Cortex of kidney (tissue), 1 donor: ENCODE measurements at places on chromosomes 2 and 18.

- DNase-seq = no peak
Measured at GRCh38 chr18:25052511-25052921, 299.4 kb downstream of the ZNF521 start.

DNA sequence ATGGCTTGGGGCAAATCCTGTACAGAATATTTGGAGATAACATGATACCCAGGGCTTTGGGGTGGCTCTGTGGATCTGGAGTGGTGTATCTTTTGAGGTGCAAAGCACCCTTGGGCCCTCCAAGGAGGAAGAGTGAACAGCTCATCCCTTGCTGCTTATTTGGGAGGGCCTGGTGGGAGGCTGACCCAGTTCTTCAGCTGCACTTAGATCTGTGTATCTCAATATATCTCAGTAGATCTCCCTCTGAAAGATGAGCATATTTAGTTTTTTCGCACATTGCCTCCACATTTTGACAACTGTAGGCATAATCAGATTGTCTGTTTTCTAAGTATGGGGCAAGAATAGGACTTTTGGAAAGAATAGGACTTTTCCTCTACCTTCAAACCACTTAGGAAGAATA lies 2.8 kb downstream of the TRIM54 start:
- DNase-seq = no peak

DNA sequence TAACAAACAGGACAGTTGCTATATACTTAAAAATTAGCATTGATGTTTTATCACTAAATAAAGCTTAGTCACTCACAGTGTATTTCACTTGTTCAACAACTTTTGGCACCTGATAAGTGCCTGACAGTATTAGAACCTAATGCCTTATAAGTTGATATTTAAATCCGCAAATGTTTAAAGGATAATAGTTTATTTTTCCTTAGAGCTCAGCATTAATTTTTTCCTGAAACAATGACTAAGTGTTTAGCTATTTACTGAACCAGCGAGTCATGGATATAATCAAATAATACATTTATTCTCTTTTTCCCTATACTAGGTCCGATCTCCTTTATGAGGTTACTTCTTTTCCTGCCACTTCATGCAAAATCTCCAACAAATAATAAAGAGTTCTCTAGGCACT lies 146.0 kb upstream of the PGAP1 start:
- DNase-seq = no peak

DNA sequence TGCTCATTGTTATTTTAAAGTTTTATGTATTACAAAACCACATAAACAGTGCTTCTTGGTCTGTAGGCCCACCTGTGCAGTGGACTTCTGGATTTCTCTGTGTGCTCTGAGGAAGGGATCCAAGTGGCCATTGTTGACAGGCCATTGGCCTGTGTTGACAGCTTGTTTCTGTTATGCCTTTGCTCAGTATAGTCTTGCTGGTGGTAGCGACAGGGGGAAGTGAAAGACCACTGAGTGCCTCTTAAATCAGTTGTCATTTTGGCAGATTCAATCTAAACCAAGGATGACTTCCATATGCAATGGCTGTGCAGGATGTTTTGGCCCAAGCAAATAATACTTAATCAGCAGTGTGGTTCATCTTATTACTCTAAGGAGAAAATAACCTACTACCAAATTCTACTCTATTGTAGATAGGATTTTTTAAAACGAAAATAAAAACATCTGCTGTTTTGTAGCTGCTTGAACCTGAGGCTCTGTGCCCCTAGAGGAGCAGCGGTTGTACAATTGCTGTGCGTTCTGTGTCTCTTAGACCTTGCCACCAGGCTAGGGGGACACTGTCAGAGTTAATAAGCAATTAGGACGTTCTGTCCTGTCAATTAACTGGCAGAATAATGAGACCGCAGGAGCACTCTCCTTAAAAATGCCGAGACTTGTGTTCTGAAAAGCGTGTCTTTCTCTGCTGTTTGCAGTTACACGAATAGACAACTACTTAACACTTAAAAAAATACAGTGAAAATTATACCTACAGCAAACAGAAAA lies 108.2 kb downstream of the RHBDD1 start:
- DNase-seq = no peak

GRCh38 chr2:45267062-45267792 lies 258.0 kb upstream of the SIX2 start:
- no peak for DNase-seq

DNA sequence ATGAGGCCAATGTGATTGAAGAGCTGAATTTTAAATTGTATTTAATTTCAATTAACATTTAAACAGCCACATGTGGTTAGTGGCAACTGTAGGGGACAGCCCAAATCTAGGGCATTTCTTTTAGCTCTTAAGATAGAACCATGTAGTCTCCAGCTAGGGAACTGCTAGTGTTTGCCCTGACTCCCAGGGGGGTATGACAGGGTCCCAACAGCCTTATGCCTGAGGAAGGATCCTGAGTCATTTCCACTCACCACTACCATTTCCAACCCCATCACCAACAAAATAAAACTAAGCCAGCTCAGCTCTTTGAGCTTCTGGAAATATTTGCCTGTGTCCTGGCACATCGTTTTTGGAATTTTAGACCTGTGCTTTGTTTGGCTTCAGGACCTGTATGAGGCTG lies 13.7 kb upstream of the GMCL1 start:
- DNase-seq = no peak

GRCh38 chr18:74381621-74382295 lies 66.1 kb downstream of the C18orf63 start:
- DNase-seq = no peak

DNA sequence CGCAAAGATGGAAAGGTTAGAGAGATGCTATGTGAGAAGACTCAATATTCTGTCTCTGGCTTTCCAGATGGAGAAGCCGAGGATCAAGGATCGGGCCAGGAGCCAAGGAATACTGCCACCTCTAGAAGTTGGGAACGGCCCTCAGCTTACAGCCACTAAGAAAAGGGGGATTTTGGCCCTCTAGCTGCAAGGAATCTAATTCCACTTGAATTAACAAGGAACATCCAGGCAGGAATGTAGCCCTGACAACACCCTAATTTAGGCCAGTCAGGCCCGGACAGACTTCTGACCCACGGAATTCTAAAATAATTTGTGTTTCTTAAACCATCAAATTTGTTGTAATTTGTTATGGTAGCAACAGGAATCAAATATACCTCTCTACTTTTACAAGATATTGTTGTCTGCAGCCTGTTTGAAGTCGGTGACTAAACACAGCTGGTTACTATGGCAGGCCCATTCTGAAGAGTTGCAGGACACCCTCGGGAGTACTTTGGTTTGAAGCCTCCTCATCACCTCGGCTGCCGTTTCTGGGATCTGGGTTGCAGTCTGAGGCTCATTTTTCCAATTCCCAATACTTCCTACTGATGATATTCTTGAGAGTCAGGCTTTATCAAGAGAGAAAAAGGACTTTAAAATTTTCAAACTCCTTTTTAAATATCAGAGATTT lies 1131.2 kb downstream of the TSN start:
- DNase-seq = no peak

DNA sequence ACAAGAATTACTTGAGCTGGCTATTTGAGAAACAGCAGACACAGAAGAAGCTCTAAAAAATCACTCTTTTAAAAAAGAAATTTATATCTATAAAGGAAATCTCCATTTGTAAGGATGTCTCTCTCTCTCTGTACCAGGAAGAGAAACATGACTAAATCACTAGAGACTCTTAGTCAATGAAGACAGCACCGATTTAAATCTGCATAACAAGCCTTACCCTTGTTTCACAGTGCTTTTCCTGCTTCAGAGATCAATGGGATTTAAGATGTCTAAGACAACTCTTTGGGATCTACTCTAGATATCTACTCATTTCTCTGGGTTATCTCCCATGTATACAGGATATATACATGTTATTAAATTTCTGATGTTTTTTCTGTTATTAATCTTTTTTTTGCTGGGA lies 359.2 kb upstream of the RND3 start:
- DNase-seq = no peak

DNA sequence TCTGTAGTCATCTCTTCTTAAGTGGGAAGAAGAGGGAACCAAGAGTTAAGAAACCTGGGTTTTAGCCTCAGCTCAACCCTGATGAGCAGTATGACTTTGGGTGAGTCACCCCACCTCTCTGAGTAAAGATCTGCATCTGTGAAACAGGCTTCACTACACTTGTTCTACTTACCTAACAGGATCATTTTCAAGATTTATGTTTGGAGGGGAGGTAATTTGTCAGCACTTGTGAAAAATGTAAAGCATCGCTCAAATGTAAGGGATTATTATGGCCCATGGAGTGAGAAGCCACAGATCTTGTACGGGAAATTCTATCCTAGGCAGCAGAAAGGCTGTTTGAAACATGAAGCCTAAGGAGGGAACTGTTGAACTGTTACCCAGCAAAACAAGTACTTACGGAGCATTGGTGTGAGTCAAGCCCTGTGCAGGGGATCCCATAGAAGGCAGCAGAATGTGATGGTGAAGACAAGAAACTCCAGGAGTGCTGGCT lies 160.6 kb downstream of the PRKCE start:
- no peak for DNase-seq

GRCh38 chr2:55518841-55519165 lies 715 bp upstream of the CFAP36 start:
- no peak for DNase-seq

GRCh38 chr2:126776255-126776654 lies 120.3 kb downstream of the GYPC start:
- DNase-seq = no peak

GRCh38 chr2:234679741-234680687 lies 183.1 kb upstream of the ARL4C start:
- DNase-seq = no peak

- no peak for DNase-seq
Measured at GRCh38 chr2:10283106-10284062, 19.3 kb upstream of the HPCAL1 start.

DNA sequence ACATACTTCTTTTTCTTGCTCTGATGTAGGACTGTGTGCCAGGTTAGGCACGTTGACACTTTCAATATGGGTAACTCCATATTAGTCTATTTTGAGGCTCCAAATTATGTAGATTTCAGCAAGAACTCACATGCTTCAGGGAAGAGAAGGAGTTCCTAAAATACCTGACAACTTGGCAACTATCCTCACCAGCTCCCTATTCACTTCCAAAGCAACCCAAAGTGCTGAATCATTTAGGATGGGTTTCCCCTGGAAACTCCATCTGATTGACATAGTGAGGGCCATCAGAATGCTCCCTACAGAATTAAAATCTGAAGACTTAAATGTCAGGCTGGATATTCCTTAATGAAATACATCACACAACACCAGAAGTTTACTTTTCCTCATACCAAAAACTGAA lies 32.5 kb upstream of the NFU1 start:
- DNase-seq = no peak

GRCh38 chr2:168494190-168494711 lies 38.2 kb downstream of the CERS6 start:
- no peak for DNase-seq

DNA sequence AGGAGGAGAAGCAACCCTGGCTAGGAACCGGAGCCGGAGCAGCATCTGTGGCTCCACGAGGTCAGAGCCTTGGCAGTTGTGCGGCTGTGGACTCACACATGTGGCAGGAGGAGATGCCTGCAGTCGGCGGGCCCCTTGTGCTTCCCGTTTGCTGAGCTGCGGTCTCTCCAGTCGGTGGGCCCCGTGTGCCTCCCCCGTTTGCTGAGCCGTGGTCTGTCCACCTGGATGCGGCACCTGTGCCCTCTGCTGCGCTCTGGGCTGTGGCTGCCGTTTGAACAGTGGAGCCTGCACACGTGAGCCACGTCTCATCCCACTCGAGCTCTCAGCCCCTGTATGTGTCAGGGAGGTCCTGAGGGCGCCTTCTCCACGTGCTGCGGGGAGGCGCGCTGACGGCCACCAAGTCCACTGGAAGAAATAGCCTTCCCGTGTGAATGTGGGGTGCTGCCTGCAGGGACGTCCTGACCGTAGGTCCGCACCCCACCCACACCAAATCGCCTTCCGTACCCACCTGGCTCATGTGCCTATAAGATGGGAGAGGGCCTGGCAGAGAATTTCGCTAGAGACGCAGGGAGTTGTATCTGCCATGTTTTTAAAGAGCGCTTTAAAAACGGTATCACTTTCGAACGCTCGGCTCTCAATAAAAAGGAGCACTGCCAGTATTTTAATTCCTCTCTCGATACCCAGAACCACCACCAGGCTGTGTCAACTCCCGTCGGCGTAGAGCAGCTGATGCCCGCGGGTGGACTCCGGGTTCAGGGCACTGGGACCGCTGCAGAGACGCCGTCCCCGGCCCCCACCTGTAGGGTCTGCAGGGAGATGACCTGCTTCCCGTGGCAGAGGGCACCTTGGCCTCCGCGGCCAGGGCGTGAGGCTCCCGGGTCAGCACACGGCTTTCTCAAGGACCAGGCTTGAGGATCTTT lies 117.0 kb downstream of the NFATC1 start:
- no peak for DNase-seq
